ENCODE measurements at places on chromosomes 7 and 10. TPM values are rescaled to one million over a fixed set of nuclear protein-coding genes. Genes with fewer than 3 reads are reported as not detected.

- no peak for DNase-seq
Measured at GRCh38 chr7:123658023-123658422, 2.4 kb downstream of the LMOD2 start.

DNA sequence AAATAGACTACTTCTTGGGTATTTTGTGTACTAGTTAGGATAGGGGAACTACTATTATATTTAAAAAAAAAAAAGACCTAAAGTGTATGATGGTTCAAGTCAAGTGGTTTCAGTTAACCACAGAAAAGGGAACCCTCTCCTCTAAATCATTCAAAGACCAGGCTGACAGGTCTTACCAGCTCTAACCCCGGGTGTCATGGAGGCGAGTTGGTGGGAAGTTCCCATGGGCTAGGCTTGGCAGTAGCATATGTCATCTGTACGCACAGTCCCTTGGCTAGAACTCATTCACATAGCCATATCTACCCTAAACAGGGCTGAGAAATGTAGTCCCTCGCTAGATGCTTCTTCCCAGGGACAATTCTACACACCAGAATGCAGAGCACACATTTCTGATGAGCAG is 37.7 kb upstream of the KCNMA1 start:
- DNase-seq = no peak

GRCh38 chr10:6279540-6280267 is 77.0 kb downstream of the PFKFB3 start:
- DNase-seq = peak; percentile 74

GRCh38 chr10:22103701-22104470 is 100.4 kb upstream of the DNAJC1 start:
- peak; percentile 8 for DNase-seq

- DNase-seq = peak; percentile 42
Measured at GRCh38 chr7:139946533-139946932, 116.2 kb downstream of the PARP12 start.

DNA sequence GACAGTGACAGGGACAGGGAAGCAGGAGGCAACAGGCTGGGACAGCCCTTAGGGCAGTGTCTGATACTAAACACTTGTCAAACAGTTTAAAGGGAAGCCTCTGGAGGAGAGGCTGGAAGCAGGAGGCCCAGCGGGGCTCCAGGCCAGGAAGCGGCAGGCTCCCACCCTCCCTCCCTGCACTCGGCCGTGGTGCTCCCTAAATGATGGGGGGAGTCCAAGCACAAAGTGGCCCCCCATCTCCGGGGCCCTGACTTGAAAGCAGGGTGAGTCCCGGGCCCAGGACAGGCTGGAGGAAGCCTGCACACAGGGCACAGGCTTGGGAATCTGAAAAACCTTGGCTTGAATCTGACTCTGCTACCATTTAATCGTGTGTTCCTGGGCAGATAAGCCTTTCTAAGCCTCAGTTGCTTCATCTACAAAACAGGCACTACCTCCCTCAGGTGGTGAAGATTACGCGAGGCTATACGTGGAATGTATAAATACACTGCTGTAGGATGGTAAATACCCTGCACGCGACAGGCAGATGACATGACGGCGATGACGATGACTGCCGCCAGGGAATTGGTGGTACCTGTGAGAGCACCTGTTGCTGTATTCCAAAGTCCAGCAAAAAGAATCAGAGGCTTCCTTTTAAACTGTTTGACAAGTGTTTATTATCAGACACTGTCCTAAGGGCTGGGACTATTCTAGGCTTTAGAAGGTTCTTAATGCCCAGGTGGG is 34.1 kb downstream of the GBX1 start:
- no peak for DNase-seq

DNA sequence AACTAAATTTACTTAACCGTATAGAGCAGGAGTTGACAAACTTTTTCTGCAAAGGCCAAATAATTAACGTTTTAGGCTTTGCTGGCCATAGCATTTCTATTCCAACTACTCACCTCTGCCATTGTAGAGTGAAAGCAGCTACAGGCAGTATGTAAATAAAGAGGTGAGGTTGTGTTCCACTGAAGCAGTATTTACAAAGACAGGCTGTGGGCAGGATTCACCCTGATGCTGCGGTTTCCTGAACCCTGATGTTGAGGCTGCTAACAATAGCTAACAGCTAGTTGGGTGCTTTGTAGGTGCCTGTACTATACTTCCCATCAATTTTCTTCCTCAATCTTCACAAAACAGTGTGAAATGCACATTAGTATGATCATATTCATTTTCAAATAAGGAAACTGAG is 47.0 kb upstream of the LAMB1 start:
- DNase-seq = no peak

DNA sequence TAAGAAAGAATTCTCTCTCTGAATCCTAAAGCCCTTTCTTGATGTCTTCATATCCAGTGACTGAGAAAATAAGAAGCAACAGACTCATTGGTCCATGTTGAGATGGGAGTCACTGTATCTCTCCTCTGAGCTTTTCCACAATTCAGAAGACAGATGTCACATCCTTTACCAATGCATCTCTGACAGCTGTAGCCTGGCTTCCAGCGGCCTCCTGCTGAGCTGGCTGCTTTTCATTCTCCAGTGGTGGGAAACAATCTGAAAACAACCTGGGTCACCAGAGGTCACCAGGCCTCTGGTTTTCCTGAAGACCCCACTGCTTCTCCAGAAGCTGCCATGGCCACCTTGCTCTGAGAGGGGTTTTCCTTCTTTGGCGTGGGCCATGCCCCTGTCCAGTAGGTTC is 18.3 kb upstream of the RPA3 start:
- DNase-seq = no peak

- DNase-seq = no peak
Measured at GRCh38 chr10:115953968-115954367, 319.0 kb downstream of the GFRA1 start.

- DNase-seq = no peak
Measured at GRCh38 chr7:6606866-6607583, 8.4 kb upstream of the ZNF853 start.

DNA sequence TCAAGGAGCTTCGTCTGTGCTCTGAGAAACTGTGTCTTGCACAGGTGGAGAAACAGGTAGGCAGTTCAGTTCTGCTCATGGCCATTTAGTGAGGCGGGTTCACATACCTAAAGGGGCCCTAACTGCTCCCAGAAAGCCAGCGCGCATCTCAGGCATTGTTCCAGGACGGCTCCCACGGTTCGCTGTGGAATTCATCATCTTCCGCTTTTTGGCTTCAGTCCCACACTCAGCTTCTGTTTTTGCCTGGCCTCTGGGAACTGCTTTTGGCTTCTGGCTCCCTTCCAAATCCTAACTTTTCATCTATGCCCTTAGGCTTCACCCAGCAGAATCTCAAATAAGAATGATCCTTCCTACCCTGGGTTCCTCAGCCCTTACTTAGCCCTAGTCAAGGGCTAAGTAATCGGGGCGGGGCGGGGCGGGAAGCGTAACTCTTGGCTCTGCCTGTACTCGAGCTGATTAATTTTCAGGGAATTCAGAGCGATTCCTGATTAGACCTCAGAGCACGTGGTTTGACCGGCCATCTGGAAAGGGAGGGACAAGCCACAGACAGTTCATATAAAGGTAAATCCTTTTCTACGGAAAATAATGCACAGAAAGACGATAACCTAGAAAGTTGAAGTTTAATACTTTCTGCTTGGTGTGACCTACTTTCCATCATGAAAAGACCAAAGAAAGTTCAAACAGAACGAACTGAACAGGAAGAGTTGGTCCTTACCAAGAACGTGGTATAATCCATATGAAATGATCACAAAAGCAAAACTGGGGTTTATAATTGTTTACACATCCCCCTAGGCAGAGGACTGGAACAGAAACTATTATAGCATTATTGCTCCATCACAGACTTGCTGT is 105.7 kb downstream of the ST8SIA6 start:
- DNase-seq = peak; percentile 75

GRCh38 chr7:27150568-27151340 is 1.6 kb downstream of the HOXA3 start:
- DNase-seq = peak; percentile 77

DNA sequence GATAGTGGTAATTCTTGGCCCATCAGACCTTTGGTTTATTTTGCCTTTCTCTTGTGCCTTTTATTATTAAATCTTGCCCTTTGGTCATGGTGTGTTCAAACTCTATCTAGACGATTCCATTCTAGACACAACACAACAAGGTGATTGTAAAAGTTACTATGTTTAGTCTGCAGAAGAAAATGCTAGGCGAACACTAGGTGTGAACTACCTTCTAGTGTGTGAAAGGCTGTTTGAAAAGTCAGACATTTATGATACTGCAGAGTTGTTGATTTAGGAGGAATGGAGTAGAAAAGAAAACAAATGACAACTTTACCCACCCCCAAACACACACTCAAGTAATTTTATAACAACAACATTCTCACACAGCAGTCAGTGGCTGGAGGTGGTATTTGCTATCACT is 103.4 kb downstream of the PLXDC2 start:
- no peak for DNase-seq

The LRRC17 gene
- 70.0 TPM for total RNA-seq

The GIMAP8 gene
- total RNA-seq = under 0.01 TPM

The GATAD1 gene
- 23.5 TPM for total RNA-seq

The C10orf62 gene
- not detected for total RNA-seq

Data from fibroblast of villous mesenchyme (primary cell).